Fibroblast of villous mesenchyme (primary cell): ENCODE measurements at places on chromosomes 5 and 9. TPM values are rescaled to one million over a fixed set of nuclear protein-coding genes. Genes with fewer than 3 reads are reported as not detected.

DNA sequence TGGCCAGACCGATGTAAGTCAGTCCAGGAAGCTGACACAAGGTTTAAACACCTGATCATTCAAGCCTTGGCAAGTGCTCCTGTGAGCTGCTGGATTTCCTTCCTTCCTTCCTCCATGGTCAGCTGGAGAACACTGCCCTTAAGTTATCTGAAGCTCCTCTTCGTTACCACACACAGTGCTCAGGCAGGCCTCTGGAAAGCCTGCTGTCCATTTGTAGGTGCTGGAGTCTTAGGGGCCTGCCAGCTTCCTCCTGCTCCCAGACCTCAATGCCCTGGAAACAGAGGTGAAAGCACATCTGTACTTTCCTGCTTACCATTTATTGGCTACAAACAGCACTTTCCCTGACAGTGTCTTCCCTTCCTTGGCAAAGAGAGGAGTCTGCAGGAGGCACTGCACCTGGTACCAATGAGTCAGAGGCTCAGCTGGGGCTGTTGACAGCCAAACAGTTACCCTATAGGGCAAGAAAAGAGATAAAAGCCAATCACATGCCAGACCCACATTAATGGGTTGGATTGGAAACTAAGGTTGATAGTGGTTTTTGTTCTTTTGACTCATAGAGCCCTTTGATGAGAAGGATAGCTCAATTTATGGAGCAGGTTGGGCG is 72.6 kb upstream of the PUM3 start:
- no peak for DNase-seq

LCN9 gene
- not detected in 2 replicates for total RNA-seq

LRRC19 gene
- total RNA-seq, result not detected in 2 replicates

DNA sequence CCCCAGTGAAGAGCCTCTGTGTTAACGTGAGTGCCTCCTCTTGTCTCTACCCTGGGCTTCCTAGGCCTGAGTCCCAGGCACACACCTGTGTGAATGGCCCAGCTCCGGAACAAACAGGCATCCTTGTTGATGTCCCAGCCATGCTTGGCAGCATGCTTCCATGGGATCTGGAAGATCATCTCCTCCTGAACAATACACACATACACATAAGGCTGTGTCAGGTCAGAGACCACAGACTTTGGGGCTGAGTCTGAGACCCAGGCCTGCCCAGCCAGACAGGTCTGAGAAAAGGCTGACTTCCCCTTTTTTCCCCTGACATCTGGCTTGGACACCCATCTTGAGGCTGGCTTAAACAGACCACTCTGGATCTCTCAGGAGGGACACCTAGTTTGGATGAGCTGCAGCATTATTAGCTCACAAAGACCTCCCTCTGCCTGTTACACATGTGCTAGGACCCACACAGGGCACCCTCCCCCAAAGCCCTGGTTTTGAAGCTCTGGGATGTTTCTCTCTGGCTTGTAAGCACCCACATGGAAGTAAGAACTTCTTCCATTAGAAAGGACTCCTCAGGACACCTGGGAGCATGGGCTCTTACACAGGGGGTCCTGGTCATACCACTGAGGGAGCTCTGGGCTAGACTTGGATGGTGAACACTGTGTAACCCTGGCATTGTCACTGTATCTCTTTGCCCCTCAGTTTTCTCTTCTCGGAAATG is 2.6 kb downstream of the IRF1 start:
- no peak for DNase-seq

DNA sequence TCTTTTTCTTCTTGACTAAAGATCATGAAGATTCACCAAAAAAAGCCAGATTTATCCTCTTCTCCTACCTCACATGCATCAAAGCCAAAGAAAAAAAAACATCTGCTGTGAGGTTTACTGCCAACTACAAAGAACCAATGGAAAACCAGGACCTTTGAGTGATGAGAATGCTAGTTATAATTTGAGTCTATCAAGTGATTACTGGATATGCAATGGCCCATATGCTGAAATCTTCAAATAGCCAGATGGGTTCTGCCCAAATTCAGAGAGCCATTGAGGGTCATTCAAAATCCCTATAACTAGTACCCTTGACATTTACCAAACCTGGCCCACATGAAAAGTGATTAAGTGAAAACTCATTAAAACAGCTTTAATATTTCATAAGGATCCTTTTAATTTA is 78.4 kb upstream of the ACO1 start:
- DNase-seq, result no peak

- no peak for DNase-seq
Observed at GRCh38 chr5:11904265-11904906, at the start of gene CTNND2. TSS of gene CTNND2 (minus strand) at chr5:11904446. CDS start at chr5:11903853, 593 bp downstream.

- DNase-seq, result no peak
Observed at GRCh38 chr9:37028420-37029031, 5.5 kb downstream of the PAX5 start.

- no peak for DNase-seq
Observed at GRCh38 chr9:74132986-74133385, 364.1 kb upstream of the RORB start.

SLC36A3 gene
- total RNA-seq, result not detected in 2 replicates

DNA sequence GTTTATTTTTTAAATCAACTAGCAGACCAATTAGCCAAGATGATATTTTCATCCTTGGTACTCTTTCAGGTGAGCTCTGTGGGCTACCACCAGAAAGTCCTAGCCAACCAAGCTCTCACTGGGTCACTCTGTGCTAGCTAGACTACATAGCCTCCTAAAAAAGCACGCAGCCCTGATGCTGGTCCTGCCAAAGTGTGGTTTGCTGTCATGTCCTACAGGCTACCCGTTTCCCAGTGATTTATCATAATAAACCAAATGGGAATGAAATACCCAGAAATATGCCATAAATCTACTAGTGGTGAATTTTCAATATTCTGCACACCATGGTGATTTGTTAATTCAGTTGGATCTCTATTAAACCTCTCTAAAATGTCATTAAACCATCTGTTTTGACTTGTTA is 481.4 kb downstream of the RAB3C start:
- no peak for DNase-seq

CDH9 gene
- total RNA-seq, result not detected in 2 replicates

GRCh38 chr9:108001237-108001636 is 511.7 kb upstream of the KLF4 start:
- peak; percentile 4 for DNase-seq

GRCh38 chr5:82375488-82376244 is 97.5 kb upstream of the RPS23 start:
- DNase-seq, result peak; percentile 47

DNA sequence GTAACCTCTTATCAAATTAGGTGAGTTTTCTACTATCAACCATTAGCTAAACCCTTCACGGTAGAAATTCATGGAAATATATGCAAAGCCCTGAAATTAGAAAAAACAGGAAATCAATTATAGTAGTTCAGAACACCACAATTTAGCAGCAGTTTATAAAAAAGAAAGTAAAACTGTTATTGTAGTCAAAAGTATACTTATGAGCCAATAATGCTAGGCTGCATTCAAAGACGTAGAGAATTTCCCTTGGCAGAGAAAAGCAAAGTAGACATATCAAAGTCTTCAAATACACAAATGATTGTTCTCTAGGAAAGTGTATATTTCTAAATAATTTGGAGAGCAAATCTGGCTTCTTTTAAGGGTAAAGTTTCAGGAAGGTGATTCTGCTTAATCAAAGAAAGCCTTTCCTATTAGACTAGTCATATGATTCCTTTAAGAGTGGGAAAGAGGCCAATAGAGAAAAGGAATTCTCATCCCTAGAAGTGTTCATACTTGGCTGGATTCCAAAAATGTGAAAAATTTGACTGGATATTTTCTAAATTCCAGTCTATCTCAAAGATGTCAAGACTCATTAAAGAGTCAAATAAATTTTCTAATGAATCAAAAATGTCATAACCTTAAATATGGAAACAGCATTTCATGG is 185.5 kb downstream of the SMC2 start:
- DNase-seq, result peak; percentile 7

- no peak for DNase-seq
Observed at GRCh38 chr5:114565139-114565538, 203.3 kb downstream of the KCNN2 start.

RICTOR gene
- 47.4 and 50.1 TPM in 2 replicates for total RNA-seq

GRCh38 chr5:157160001-157160400 is 6.1 kb downstream of the GARIN3 start:
- no peak for DNase-seq

RNF208 gene
- under 0.01 TPM in 1 of 2 replicates, not detected in the other for total RNA-seq

GRCh38 chr9:88503845-88504764 is 30.9 kb upstream of the NXNL2 start:
- no peak for DNase-seq

GRCh38 chr5:133307275-133307674 is 255.5 kb downstream of the HSPA4 start:
- no peak for DNase-seq

FAXDC2 gene
- 4.2 and 7.8 TPM in 2 replicates for total RNA-seq

LPAR1 gene
- 54.4 and 108 TPM in 2 replicates for total RNA-seq

DNA sequence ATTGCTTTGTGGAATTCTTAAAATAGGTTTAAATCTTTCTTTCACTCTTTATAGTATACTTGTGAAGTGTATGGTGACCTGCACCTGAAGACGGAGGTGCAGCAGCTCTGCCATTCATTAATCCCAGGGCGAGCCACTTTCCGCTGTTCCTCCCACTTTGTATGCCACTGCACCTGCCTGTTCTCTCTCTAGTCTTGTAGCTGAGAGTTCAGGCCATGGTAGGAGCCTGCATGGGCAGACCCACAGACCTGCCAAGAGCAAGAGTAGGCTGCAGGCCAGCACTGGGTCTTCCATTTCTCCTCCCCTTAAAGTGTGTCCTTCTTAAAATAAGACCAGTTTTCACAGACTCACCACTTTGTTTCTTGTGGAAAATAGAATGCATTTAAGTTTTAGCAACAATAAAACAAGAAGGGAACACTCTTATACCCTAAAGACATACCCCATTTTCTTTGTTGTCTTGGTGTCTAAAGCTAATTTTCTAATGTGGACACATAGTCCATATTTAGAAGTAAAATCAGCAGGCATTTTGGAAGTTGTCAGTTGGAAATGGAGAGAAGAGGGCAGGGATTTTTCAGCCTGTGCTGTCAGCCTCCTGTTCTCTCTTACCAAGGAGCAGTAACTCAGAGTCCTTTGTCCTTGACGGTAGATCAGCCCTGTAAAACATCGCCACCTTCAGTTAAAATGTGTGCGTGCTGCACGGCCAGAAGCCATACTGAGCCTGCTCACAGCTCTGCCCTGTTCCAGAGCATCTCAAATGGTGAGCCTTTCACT is 103.2 kb downstream of the SNCAIP start:
- peak; percentile 78 for DNase-seq

PCDHGA9 gene
- 4.7 and 5.2 TPM in 2 replicates for total RNA-seq

GRCh38 chr9:131744171-131744719 is 4.4 kb upstream of the RAPGEF1 start:
- no peak for DNase-seq

GRCh38 chr5:135930029-135930948 is 24.5 kb downstream of the LECT2 start:
- DNase-seq, result no peak

DNA sequence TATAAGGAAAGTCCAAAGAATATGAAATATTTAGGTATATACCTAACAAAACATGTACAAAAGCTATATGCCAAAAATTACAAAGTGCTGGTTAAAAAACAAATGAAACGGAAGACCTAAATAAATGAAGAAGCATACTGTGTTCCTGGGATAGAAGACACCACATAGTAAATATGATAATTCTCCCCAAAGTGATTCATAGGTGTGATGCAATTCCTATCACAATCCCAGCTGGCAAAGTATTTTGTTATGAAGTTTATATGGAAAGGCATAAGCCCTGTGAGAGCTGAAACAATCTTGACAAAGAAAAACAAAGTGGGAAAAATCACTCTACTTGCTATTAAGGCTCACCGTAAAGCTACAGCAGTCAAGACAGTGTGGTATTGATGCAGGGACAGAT is 2.6 kb upstream of the SMIM23 start:
- DNase-seq, result peak; percentile 68

CIZ1 gene
- total RNA-seq, result 34.1 and 35.4 TPM in 2 replicates

- DNase-seq, result no peak
Observed at GRCh38 chr9:107698779-107699178, 209.2 kb upstream of the KLF4 start.

- no peak for DNase-seq
Observed at GRCh38 chr9:96605328-96605727, 14.3 kb downstream of the CDC14B start.

GRCh38 chr5:129716235-129716634 is 31.7 kb upstream of the MINAR2 start:
- DNase-seq, result no peak

- DNase-seq, result no peak
Observed at GRCh38 chr5:54194318-54194717, 116.1 kb downstream of the ARL15 start.

DNA sequence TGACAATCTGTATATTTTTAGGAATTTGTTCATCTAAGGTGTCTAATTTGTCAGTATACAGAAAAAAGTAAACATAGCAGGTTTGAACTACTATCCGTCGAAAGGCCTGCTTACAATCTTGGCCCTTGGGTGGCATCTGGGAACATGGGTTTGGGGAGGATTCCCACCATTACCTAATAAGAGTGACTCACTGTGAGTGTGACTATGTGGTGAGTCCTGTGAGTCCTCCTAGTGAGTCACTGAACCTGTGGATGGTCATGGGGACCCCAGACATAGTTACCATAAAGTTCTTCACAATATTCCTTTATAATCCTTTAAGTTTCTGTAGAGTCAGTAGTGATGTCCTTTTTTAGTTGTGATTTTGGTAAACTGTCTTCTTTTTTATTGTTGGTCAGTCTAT is 37.0 kb downstream of the RNF130 start:
- peak; percentile 17 for DNase-seq

DNA sequence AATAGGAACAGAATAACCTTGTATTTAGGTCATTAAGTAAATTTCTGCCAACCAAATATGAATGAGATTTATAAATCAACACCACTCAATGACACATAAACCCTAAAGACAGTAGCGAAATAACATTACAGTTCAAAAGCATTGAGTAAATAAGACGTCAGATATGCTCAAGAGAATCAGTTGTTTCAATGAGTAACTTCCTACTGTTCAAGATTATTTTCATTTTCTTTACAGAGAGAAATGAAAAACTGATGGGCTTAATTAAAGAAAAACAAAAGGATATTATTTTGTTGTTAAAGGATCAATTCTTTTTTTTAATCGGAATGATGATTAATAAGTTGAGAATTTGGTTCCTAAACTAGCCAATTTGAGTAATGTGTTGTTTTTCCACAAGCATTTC is 150.1 kb downstream of the BNC2 start:
- no peak for DNase-seq

GRCh38 chr5:133775584-133776304 is 163.4 kb upstream of the FSTL4 start:
- no peak for DNase-seq

DNA sequence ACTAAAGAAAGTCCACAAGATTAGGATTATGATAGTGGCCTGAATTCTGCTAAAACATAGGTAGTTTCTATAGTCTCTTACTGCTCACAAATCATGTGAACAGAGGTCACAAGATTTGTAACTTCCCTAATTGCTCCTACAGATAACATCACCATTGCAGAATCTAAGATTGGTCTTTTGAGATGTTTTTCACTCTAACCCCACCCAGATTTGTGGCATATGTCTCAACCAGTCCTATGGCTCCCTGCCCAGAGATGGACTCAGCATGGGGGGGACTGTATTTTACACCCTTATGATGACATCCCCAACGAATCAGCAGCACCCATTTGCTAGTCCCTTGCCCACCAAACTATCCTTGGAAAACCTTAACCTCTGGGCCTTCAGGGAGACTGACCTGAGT is 1046.2 kb downstream of the CDH12 start:
- no peak for DNase-seq

MELK gene
- 19.0 and 34.5 TPM in 2 replicates for total RNA-seq

GRCh38 chr9:116643691-116644090 is 43.4 kb upstream of the TRIM32 start:
- no peak for DNase-seq
